Stomach (tissue), 19 donors: ENCODE measurements at places on chromosomes 11 and 22.
A peak's percentile ranks its signal among the peaks of the same experiment; 100 is the strongest.

DNA sequence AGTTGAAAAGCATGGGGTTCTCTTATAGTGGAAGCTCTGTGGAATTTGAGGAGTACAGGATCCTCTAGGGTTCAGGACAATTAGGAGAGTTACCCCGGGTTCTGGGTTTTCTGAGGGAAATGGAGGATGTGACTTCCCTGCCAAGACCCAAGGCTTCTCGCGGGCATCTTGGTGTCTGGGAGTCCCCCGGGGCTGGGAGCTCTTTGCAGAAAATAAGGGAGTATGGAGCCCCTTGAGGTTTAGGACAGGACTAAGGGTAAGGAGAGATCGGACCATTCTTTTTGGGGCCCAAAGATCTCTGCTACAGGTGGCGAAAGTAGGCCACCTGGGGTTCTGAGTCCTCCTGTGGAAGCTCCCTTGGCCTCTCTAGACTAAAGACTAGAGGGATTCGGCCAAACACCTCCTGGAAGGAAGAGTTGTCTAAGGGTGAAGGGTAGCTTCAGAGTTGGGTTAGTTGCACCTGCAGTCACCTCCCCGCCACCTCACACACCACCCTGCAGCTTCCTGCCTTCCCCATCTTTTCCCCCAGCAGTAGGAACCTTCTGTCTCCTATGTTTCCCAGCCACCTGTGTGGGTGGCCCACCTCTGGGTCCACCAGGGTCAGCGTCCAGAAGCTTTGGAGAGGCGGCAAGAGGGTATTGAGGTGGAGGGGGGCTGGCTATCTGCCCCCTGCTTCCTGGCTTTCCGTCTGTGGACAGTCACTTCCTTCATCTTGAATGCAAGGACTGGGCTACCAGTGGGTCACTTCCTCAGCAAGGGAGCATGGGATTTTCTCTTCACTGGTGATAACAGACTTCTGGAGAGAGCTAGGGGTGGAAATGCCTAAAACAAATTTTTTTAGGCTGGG, 908 bp downstream of the LIMK2 start:
- DNase-seq = no peak

GRCh38 chr11:64364435-64364834, 5.5 kb downstream of the RPS6KA4 start:
- DNase-seq = no peak

GRCh38 chr11:58900479-58901420, 38.5 kb upstream of the GLYATL1 start:
- DNase-seq = peak; percentile 93

GRCh38 chr11:25377466-25377865, 880.6 kb downstream of the LUZP2 start:
- no peak for DNase-seq

DNA sequence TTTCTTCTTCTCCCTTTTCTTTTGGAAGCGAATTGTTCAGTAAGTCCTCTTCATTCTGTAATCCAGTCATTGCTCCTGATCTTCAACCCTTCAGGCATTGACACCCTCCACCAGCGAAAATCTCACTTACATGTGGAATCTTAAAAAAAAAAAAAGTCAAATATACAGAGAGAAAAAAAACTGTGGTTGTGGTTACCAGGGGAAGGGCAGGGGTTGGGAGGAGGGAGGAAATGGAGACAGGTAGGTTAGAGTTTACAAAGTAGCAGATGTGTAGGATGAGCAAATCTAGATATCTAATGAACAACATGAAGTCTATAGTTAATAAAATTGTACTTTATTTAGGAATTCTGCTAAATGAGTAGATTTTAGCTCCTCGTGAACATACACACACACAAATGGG, 17.7 kb upstream of the TMEM123 start:
- DNase-seq = no peak

DNA sequence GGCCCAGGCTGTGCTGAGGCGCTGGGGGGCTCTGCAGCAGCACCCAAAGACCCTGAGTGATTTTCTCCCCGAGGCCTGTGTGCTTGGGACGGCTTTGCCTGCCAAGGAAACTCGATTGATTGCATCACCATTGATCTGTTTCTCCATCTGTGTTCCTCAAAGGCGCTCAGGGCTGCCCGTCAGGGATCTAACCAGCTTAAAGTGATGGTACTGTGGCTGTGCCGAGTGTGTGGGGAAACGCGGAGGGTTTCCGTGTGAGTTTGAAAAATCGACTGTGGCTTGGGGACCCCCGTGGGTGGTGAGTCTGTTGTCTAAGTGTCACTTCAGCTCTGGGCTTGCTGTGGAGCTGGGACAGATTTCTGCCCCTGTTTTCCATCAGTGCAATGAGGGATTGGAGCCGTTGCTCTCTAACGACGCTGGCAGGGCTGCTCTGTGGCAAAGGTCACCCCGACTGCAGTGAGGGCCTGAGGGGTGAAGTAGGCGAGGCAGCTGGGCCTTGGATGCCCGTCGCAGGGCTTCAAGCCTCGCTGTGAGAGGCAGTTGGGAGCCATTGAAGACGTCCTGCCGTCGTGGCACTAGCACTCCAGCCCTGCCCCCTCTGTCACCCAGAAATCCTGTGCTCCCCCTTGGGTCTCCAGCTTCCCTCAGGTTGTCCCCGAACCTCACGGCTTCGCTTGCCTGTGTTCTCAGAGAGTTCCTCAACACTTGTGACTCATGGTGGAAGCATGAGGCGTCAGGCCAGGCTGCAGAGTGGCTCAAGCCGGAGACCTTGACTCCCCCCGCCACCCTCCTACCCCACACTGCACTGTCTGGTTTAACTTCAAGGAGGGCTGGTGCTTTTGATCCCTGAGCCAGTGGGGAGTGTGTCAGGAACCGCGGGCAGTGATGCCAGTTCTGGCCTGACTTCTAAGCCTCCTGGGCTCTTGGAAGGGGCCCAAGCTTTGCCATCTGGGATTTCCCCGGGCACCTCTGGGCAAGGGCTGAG, 21.8 kb downstream of the CACNA1I start:
- DNase-seq = peak; percentile 40
